ENCODE measurements at places on chromosomes 6 and 20.

DNA sequence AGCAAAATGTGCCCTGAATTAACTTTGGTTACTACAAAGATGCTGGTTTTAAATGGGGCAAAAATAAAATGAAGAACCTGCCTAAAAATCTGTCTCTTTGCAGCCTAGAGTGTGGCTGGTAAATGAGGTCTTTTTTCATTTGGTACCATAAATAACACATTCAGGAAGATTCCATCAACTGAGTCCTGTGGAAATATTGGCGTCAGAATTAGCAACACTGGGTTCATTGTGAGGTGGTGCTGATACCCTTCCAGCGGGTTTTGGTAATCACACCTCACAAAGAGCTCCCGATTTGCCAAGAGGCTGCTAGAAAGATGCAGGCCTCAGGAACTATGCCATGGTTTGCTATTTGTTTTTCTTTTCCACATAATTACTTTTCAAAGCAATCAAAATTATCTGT lies 55.3 kb downstream of the FAM50B start:
- DNase-seq = no peak

DNA sequence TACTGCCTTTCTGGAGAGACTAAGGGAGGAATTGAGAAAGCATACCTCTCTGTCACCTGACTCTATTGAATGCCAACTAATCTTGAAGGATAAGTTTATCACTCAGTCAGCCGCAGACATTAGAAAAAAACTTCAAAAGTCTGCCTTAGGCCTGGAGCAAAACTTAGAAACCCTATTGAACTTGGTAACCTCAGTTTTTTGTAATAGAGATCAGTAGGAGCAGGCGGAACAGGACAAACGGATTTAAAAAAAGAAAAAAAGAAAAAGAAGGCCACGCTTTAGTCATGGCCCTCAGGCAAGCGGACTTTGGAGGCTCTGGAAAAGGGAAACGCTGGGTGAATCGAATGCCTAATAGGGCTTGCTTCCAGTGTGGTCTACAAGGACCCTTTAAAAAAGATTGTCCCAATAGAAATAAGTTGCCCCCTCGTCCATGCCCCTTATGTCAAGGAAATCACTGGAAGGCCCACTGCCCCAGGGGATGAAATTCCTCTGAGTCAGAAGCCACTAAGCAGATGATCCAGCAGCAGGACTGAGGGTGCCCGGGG lies 43.1 kb upstream of the RNF182 start:
- no peak for DNase-seq

- DNase-seq = no peak
Measured at GRCh38 chr20:52290569-52290968, 99.0 kb upstream of the ZFP64 start.

DNA sequence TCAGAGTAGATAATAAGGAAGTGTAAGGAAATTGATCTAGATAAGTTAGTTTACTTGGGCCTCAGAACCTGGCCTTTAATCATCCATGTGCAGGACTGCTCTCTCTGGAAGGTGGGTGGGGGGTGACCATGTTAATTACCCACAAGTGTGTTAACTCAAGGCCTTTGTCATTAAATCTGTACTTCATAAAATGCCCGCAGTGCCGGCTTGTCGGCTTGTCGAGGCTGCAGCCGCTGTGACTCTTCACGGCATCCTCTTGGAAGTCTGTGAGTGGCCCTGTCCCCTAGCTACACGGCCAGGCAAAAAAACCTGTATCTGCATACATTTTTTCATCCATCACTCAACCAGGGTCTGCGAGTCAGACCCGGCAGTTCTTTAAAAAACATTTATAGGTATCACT lies 70.9 kb upstream of the ASCC3 start:
- peak; percentile 14 for DNase-seq

GRCh38 chr20:31877684-31878083 lies 7.2 kb downstream of the TTLL9 start:
- DNase-seq = no peak

DNA sequence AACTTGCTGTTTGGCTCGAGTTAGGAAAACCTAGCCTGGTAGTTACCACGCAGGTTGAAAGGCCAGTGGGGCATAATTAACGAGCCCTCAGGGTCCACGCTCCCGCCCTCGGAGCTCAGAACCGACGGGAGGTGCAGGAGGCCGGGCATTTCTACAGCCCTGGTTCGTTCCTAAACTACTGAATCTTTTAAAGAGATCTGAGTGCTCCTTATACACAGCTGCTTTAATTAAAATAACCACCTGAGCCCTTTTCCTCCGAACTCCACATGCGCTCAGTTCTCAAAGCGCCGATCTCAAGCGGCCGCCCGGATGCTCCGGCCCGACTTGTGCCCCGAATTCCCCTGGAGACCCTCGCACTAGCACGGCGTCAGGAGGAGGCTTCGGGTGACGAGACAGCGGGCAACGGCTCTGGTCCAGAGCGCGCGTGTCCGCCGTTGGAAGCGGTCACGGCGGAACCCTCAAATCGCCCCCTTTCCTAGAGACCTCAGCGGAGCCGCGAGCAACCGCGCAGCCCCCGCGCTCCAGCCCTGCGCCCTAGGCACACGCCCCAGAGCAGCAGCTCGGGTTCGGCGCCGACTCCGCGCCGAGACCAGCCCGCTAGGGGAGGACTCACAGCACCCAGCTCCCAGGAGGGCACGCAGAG lies 397 bp downstream of the WDR27 start:
- peak; percentile 28 for DNase-seq

- peak; percentile 80 for DNase-seq
Measured at GRCh38 chr20:62616728-62617621, 25.3 kb upstream of the SLCO4A1 start.

DNA sequence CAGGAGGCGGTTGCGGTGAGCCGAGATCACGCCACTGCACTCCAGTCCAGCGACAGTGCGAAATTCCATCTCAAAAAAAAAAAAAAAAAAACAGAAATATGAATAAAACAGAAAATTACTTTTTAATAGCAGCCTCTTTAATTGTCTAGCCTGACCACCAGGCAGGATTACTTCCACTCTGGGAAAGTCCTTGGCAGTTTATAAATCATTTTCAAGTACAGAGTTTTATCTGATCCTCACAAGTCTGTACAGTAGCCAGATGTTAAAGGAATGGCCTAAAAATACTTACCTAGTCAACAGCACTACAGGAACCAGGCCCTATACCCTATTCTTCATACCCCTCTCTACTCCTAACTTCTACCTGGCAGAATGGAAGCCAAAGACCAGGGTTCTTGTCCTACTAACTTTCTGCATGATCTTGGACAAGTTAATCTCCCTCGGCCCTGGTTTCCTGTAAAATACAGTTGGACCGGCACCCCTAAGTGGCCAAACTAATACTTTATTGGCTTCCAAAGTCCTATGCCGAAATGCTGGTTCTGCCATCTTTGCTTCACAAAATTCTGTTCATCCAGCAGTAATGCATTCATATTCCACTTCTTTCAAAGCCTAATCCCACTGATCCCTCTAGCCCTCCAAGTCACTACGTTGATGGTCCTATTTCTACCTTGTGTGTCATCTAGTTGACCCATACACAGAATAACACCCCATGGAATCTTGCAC lies 1.9 kb downstream of the EIF2S2 start:
- DNase-seq = no peak

DNA sequence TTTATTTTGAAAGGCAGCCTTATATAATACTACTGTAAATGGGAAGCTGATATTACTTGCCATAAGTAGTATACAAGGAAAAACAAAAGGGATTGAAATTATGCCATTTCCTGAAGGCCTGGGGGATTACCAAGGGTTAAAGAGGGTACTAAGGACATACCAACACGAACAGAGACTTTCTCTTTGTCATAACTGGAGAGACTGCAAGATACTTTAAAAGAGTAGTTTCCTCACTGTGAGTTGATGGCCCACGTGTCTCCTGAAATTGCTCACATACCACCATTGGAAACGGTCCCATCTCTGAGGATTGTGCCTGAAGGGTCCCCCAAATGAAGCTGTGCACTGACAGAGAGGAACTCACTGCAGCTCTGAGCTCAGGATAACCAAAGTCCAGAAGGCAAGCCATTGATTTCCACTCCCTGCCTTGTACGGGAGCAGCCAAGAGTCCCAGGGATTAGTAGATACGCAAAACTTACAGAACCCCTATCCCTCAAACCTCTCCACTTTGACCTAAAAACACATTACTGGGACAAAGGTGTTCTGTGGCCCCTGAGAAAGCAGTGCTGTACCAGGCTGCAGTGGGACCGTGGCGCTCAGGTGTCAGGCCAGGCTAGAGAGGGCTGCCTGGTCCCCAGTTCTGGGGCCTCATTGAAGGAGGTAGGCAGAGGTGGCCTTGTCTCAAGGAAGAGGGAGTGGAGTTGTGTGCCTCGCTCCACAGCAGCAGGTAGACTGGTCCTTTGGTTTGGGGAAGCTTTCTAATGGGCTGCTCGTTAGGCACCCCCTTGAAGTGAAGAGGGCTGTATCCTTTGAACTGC lies 15.2 kb downstream of the PSMG4 start:
- DNase-seq = no peak

- no peak for DNase-seq
Measured at GRCh38 chr20:48604936-48605335, 222.9 kb downstream of the PREX1 start.

- no peak for DNase-seq
Measured at GRCh38 chr6:2684103-2684749, 66.5 kb downstream of the MYLK4 start.

GRCh38 chr6:122709922-122710512 lies 69.5 kb upstream of the FABP7 start:
- no peak for DNase-seq

- no peak for DNase-seq
Measured at GRCh38 chr20:9141921-9142320, 73.0 kb downstream of the PLCB4 start.

GRCh38 chr6:157884756-157885155 lies 61.7 kb downstream of the SNX9 start:
- DNase-seq = no peak

- DNase-seq = no peak
Measured at GRCh38 chr6:143684486-143684885, 6.7 kb downstream of the PHACTR2 start.

DNA sequence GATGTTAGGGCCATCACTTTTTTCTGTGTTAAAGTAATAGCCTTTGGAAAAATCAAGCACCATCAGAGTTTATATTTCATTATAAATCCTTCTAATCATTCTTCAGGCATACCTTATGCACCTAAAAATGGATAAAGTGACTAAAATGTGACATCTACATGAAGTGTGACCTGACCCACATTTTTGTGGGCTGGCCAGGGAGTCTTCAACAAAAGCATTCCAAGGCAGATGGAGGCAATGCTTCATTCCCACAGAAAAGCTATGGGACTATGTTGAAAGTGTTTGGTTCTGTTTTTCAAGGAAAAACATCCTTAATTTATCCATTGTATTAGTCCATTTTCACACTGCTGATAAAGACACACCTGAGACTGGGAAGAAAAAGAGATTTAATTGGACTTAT lies 58.8 kb upstream of the LTV1 start:
- DNase-seq = no peak

DNA sequence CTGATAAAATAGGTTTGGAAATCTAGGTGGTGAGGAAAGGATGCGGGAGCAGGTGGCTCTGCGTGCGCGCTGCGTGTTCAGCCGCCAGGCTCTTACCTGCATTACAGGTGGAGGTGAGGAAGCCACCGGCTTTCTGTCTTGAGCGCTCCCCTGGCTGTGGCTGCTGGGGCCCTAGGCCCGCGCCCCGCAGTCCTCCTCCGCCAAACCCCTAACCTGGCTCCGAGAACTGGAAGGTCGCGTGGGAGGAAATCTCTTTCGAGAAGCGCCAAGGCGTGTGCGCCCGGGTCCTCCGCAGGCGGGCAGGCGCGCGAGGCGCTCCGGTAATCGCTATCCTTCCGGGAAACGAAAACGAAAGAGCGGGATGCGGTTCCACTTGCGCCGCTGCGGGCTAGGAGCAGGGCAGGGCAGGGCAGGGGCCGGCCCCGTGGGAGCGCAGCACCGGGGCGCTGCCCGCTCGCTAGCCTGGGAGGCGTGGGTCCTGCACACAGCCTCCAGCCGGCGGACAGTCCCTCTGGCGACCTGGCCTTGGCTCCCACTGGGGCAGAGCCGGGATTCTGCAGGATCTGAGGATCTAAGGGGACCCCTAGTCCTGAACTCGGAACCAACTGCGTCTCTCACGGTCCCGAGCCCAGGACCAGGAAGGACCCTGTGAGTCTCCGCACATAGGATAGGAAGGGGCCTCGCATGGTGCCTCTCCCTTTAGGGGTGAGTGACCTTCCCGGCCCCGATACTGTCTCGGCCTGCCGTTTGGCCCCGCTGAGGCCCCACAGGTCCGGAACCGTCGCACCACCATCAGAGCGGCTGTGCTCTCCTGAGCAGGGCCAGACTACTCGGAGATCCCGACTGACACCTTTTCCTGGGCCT lies at the start of gene ETV7:
ETV7 (minus strand) TSS at position 230 of the 864 bp plus-strand sequence; CDS start at position 102, 128 bp downstream.
- DNase-seq = peak; percentile 66

DNA sequence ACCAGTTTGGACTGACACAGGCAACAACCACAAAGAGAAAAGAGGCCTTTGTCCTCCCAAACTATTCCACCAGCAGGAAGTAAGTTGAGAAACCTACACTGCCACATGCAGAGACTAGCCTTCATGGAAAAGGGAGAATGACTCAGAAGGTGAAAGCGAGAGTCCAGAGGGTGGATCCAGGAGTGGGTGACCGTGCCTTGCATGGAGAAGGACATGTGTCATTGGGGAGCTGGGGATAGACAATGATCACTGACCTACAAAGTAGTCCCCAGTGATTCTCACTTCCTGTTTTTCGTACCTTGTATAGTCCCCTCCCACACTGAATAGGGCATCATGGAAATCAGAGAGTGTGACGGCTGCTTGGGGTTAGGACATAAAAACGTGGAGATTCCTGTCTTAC lies 91.9 kb downstream of the MYLK4 start:
- no peak for DNase-seq

GRCh38 chr6:40710626-40711330 lies 123.6 kb upstream of the LRFN2 start:
- no peak for DNase-seq

GRCh38 chr6:168533414-168533813 lies 92.4 kb downstream of the SMOC2 start:
- no peak for DNase-seq

- DNase-seq = no peak
Measured at GRCh38 chr6:74534465-74535211, 671.2 kb downstream of the COL12A1 start.

- DNase-seq = no peak
Measured at GRCh38 chr6:42610416-42610815, 46.6 kb downstream of the UBR2 start.

- DNase-seq = no peak
Measured at GRCh38 chr6:2429460-2429859, 184.1 kb upstream of the GMDS start.

- no peak for DNase-seq
Measured at GRCh38 chr20:59044295-59044694, 1.7 kb upstream of the PRELID3B start.

DNA sequence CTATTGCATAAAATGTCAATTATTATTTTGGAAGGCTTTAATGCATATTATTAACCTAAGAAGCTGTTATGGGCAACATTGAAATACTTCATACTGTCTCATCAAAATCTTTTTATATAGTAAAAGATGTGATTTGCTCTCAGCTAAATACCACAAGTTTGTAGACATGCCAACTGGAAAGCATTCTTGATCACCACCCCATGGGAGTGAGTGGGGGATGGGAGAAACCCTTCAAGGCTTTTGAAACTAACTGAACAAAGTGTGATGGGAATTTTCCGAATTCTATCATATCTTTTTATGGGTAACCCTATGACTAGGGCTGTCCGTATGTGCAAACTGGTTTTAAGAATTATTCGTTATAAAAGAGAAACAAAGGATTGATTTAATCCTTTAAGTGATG lies 377.3 kb upstream of the JAG1 start:
- no peak for DNase-seq
